ENCODE measurements at places on chromosomes 7 and 10.
A peak's percentile ranks its signal among the peaks of the same experiment; 100 is the strongest.

DNA sequence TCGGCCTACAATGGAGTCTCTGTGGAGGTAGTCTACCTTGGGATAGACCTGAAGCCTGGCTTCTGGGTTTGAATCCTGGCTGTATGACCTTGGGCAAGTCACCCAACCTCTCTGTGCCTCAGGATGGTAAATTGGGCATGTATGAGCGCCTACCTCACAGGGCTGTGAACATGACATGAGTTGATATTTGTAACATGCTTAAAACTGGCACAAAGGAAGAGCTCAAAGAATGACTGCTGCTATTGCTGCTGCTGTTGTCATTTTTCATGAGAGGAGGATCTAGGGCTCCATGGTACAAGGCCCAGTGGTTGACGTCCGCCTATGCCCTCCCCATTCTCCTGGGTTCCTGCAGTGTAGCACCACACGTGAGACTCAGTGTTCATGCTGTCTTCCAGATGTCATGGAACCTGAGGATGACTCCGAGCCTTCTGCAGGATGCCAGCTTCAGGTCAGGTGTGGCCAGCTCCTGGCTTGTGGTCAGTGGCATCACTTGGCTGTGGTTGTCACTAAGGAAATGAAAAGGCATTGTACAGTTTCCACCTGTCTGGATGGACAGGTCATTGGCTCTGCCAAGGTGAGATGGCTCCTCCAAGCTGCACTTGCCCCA, 95.0 kb downstream of the WDFY4 start:
- DNase-seq: no peak

DNA sequence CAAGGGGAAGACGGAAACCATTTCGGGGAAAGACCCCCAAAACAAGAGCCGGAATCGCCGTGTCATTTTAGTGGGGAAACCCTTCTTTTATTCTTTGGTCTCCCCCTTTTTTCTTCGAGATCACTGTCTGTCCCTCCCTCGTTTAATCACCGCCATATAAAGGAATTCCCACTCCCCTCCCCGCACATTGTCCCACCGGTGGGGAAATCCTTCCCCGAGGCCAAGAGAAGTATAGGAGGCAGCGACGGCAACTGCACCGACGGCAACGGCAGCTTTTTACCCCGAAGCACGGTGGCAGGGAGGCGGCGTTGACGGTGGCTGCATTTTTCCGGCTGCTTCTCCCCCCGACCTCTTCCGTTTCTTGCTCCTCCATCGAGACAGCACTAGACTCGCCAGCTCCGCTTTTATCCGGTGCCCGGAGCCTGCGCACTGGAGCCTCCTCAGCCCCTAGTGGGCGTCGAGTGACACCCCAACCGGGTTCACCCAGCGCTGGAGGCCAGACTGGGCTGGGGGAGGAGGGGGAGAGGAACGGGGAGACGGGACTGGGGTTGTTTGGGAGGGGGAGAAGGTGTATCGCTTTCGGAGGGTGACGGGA, 687 bp upstream of the KMT2E start:
- DNase-seq: peak; percentile 97

DNA sequence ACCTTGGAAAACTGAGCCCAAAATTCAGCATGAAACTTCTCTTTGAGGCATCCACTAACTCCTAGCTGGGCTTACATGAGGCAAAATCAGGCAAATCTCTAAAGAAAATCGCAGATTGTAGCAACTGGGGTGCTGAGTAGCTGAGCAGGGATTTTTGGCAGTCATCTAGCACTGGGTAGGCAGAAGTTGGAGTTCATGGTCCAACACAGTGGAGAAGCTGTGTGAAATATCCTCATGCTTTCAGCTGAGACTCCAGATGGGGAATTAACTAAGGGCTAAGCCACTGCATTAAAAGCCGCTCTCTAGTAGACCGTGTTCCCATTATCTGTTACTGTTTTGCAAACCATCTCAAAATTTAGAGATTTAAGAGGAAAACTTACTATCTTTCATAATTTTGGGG, 240.1 kb upstream of the PHYHIPL start:
- DNase-seq: no peak

GRCh38 chr7:81075150-81075549, 156.3 kb upstream of the SEMA3C start:
- DNase-seq: no peak
